Effector CD4-positive, alpha-beta T cell (primary cell): ENCODE measurements at places on chromosomes 1 and 21.

- no peak for DNase-seq
Observed at GRCh38 chr1:54442185-54442584, 36.0 kb upstream of the SSBP3 start.

GRCh38 chr1:185044387-185044786 lies 971 bp upstream of the RNF2 start:
- DNase-seq = no peak

DNA sequence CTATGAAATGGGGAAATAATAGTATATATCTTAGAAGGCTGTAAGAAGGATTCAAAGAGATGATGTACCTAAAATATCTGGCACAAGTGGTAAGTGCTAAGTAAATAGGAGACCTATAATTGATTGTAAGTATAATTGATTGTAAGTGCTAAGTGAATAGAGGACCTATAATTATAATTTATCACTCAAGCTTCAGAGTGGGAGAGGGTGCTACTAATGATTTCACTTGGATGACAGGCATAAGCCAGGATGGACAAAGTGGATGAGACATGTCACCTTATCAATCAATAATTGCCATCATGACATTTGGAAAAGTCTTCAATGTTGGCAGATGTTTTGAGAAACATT lies 11.2 kb downstream of the RCAN1 start:
- no peak for DNase-seq

DNA sequence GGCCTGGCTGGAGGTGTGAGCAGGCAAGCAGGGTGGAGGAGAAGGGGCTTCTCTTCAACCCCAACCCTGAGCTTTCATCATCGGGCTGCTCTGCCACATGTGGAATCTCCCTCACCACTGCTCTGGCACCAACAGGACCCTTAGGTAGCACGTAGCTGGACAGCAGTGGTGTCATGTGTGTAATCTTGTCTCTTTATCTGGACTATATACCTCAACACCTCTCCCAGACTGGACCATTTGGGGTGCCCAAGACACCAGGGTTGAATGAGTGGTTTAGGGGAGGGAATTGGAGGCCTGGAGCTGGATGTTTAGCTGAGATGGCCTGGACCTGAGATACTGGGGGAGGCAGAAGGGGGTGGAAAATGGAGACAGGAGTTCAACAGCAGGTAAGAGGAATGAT lies 63.0 kb downstream of the UBE2T start:
- DNase-seq = no peak

GRCh38 chr1:190940951-190941350 lies 463.3 kb upstream of the BRINP3 start:
- no peak for DNase-seq

DNA sequence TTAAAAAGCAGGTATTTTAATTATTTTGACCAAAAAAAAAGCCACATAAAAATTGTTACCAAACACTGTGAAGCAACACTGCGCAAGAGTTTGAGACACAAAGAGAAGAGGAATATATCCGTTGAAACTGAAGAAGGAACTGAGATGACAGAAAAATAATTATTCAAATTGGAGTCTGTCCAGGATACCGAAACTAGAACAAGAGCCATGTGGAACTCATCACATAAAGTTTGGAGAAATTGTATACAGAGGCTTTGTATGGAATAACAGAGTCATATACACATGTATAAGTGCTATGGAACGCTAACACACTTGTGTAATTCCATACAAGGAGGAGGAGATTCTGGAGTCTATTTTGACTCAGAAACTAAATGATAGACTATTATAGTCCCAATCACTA lies 675.1 kb upstream of the ADGRL2 start:
- no peak for DNase-seq

DNA sequence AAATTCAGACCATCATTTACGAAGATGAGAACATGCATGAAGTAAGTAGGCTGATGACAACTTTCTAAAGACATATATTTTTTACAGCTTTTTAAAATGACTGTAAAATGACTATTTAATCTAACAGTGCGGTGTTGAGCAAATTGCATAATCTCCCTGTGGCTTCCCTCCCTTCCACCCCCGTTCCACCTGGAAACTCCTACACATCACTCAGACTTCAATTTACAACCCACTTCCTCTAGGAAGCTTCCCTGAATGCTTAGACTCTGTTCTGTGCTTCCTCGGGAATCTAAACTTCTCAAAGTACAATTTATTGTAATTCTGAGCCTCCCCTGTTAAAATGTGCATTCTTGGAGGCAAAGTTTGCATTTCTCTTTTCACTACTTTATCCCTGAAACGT lies 354.9 kb downstream of the DPYD start:
- DNase-seq = no peak

DNA sequence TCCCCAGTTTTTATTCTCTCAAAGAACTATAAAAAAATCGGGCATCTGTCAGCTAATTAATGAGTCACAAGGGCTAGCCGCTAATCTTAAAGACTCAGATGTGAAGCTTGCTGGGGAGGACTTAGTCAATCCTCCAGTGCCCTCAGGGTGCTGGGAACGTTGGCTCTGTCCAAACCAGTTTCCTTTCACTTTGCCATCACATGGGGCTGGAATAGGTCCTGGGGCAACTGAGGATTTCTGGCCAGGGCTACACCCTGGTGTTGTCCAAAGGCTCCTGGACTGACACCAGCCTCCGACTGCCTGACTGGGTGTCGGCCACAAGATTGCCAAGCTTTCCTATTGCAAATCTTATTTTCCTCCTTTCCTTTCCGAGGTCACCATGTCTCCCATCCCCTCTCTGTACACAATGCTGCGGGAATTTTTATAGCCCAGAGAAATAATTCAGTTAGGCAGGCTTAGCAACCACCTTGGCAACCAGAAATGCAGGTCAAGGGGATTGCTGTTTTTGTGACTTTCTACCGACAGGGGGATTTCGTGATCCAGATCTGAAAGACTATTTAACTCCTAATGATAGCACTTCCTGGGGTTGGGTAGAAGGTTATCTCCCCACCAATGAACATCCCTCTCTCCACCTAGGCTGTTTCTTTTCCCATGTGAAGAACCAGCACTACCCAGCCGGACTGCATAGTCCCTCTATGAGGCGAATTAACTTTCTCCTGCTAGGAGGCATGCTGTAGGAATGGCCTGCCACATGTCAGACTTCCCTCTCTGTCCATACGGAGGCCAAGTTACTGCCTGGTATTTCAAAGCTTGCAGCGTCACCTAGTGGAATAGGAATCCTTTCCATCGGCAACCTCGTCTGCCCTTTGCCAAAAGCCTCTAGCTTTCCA lies 29.9 kb upstream of the CTBS start:
- no peak for DNase-seq

DNA sequence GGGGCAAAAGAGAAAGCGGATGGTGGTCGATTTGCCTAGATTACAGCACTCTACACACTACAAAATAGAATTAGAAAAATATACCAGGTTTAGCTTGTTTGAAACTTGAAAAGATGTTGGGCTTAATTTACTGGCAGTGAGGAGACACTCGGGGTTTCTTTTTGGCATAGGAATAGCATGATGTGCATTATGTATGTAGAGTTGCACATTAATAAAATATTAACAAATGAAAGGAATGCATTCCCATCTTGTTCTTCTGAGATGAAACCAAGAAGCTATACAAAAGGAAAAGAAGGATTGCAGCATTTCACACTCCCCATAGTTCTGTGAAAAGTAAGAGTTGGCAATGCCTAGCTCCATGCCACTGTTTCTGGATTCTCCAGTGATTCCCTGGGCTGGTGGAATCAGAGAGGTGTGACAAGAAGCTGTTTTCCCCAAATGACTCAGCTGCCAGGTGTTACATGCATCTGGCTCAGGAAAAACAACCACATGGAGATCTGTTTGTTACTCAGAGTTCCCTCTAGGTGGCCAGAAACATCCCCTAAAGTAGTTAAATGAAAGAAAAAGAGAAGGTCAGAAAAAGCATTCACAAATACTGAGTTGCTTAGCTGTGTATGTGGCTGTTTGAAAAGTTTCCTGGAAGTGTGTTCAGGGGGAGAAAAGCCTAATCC lies 115.6 kb downstream of the UCK2 start:
- no peak for DNase-seq

- DNase-seq = no peak
Observed at GRCh38 chr1:18230840-18231239, 123.2 kb downstream of the IGSF21 start.

- no peak for DNase-seq
Observed at GRCh38 chr1:50427086-50427817, 4.0 kb upstream of the DMRTA2 start.

DNA sequence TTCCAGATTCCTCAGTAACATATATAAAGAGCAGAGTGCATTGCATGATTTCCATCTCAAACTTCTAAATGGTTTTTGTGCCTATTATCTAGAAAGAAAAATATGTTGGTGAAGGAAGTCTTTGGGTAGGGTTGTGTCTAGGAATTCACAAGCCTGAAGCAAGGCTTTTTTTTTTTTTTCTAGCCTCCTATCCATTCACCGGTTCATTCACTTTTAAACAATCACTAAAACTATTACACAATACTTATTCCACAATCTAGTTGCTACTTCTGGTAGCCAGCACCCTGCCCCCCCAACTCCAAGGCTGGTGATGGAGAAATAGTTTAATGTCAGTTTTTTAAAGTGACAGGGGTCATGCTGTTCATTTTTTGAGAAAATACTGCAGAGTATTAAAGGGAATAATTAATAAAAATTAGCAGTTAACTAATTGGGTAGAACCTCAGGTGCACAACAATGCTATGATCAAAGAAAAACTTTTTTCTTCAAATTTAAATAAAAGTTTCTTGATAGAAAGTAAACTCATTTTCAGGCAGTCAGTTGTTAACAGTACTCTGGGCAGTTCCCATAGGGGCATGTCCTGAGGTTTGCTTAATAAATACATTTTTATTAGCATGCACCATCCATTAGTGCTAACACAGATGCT lies 10.9 kb downstream of the IRF2BP2 start:
- DNase-seq = no peak

DNA sequence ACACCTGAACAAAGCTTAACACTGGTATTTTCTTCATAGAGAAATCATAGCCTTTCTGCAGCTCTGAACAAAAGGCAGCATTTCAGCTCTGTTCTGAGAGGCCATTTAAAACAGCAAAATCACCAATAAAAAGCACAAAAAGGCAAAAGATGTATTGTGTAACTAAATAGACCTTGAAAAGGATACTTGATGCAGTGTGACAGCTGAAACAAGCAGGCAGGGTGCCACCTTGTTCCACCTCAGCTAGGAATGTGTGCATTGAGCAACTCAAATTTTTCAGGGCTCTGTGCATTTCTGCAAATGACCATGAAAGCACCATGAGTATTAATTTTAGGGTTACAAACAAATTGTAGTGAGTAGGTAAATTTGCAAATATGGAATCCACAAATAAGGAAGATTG lies 65.8 kb downstream of the RHOU start:
- DNase-seq = no peak

DNA sequence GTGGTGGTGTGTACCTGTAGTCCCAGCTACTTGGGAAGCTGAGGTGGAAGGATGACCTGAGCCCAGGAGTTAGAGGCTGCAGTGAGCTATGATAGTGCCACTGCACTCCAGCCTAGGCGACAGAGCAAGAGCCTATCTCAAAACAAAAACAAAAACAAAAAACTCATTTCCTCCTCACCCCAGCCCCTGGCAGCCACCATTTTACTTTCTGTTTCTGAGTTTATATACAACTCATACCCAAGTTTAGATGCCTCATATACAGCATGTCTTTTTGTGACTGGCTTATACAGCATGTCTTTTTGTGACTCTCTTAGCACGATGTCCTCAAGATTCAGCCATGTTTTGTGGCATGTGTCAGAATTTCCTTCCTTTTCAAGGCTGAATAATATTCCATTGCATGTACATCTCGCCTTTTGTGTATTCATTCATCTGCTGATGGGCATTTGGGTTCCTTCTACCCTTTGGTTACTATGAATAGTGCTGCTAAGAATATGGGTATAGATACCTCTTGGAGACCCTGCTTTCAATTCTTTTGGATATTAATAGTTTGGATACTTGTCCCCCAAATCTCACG lies 14.7 kb downstream of the COA7 start:
- no peak for DNase-seq

DNA sequence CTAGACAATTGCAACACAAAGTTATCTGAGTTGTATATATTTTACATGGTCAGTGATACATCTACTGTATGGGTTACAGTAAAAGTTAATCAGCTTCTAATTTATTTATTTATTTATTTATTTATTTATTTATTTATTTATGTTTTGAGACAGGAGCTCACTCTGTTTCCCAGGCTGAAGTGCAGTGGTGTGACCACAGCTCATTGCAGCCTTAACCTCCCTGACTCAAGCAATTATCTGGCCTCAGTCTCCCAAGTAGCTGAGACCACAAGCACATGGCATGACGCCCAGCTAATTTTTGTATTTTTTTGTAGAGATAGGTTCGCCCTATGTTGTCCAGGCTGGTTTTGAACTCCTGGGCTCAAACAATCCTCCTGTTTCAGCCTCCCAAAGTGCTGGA lies 241.6 kb downstream of the PTPRC start:
- no peak for DNase-seq

DNA sequence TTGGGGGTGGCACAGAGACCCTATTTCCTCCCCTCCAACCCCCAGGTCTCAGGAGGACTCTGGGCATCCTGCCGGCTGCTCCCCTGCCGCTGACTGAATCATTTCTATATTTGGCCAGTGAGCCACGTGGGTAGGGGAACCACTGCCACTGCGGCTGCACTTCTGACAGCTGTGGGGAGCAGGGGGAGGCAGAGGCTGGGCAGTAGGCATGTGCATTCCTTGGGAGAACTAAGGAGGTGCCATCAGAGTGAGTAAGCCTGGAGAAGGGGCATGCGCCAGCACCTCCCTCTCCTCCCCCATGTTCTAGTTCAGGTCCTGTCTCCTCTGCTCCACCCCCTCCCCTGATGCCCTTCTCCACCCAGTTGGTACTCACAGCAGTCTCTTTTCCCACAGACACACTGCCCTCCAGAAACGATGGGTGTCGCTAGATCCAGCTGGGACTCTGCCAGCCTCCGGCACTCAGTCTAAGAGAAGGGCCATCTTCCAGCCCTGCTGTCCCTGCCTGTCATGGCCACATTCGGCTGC lies 12.0 kb downstream of the PPFIA4 start:
- no peak for DNase-seq

DNA sequence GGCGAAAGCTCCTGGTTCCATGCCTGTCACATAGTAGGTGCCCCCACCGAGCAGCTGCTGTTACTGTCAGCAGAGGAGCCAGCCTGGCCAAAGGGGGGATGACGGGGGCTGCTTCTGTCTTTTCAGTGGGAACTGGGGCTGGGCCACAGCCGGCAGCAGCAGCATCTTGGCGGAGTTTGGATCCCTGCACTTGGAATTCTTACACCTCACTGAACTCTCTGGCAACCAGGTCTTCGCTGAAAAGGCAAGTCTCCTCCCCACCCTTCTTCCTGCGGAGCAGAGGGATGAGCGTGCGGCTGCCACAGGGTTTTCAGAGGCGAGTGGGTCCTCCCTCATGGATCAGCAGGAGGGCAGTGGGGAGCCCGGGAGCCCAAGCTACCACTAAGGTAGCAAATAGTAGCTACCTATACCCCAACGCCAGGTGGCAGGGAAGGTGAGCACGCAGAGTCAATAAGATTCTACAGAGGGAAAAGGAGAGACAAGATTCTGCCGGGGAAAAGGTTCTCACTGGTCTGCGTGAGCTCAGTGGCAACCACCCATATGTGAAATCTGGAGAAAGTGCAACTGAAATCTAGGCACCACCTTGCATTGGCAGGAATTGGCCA lies 41.4 kb upstream of the SELENON start:
- no peak for DNase-seq
